Frontal cortex (tissue), 4 donors: ENCODE measurements at places on chromosomes 11 and 22. TPM values are rescaled to one million over a fixed set of nuclear protein-coding genes. Genes with fewer than 3 reads are reported as not detected.

DNA sequence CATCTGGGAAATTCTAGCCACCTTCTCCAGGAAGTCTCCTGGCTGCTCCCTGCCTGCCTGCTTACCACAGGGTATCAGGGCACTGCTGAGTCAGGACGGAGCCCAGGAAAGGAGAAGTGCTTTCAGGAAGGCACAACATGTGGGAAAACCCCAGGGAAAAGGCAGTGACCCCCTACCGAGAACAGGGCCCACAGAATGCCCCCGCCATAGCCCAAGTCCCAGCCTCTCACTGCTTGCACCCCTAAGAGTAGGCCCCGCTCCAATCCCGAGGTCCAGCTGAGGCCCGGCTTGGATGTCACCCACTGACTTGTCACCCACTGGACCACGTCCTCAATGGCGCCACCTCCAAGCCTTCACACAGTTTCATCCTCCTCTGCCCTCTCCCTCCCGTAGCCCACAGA is 34.1 kb downstream of the ARAP1 start:
- no peak for DNase-seq

GRCh38 chr11:47004595-47005033 is 68.1 kb downstream of the CSTPP1 start:
- DNase-seq: peak; percentile 27

DNA sequence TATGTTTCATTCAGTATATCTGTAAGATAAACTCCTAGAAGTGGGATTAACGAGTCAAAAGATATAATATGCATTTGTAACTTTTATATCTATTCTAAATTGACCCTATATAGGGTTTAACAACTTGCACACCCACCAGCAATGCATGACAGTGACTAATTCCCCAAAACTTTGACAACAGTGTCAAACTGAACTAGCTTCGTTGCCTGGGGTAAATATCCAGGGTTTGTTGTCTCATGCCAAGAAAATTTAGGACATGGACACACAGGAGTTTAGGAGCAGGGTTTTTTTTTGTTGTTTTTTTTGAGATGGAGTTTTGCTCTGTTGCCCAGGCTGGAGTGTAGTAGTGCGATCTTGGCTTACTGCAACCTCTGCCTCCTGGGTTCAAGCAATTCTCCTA is 5.1 kb downstream of the SNU13 start:
- no peak for DNase-seq

- peak; percentile 47 for DNase-seq
Measured at GRCh38 chr22:45268167-45268957, 16.4 kb upstream of the UPK3A start.

DNA sequence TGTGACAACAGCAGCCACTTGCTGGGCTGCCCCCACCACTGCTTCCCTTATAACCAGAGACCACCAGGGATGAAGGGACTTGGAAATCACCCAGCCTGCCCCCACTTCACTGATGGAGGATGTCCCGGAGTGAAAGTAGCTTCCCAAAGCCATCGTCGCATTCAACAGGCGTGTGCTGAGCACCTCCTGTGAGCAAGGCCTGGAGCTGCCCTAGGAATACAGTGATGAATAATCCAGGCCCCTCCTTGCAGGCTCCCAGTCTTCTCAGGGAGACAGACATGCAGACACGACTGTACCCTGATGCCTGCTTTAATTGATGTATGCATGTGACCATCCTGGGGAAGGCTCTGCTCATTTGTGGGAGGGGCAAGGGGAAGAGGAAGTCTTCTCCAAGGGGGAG is 22.6 kb downstream of the PTPN5 start:
- DNase-seq: no peak

GRCh38 chr22:47188261-47189055 is 426.0 kb downstream of the TBC1D22A start:
- DNase-seq: no peak

- DNase-seq: no peak
Measured at GRCh38 chr22:28629420-28630176, 50.0 kb downstream of the TTC28 start.

GRCh38 chr11:21556926-21557325 is 636.0 kb upstream of the ANO5 start:
- DNase-seq: no peak

Gene HTATIP2
- 2.9 TPM for total RNA-seq

Gene RIN1
- 0.82 TPM for total RNA-seq

Gene CHRM1
- 14.3 TPM for total RNA-seq

Gene GLYAT
- not detected for total RNA-seq
